ENCODE measurements at places on chromosomes 12 and 14. TPM values are rescaled to one million over a fixed set of nuclear protein-coding genes. Genes with fewer than 3 reads are reported as not detected.

The BEST3 gene
- total RNA-seq = 1.1 TPM

The KRT5 gene
- 0.25 TPM for total RNA-seq

The VRTN gene
- total RNA-seq = not detected

The NOS1 gene
- 0.52 TPM for total RNA-seq

The TAC3 gene
- 0.24 TPM for total RNA-seq

The CD4 gene
- not detected for total RNA-seq

The B3GNT4 gene
- total RNA-seq = 0.63 TPM

The CLEC9A gene
- total RNA-seq = not detected

The TAS2R7 gene
- not detected for total RNA-seq

The FGF6 gene
- total RNA-seq = not detected

The GZMB gene
- not detected for total RNA-seq

The WASHC4 gene
- 19.0 TPM for total RNA-seq

The ARHGAP9 gene
- total RNA-seq = 0.29 TPM

The DENND5B gene
- total RNA-seq = 15.0 TPM

The CACNA1C gene
- 0.03 TPM for total RNA-seq

The SMAGP gene
- 23.2 TPM for total RNA-seq

The PDE6H gene
- total RNA-seq = not detected

The SLC6A13 gene
- total RNA-seq = not detected

The CLEC4C gene
- total RNA-seq = not detected

The POTEM gene
- total RNA-seq = not detected

The C14orf180 gene
- not detected for total RNA-seq

The DDN gene
- total RNA-seq = 0.66 TPM

The KRT8 gene
- 3,286 TPM for total RNA-seq

The B4GALNT3 gene
- 0.47 TPM for total RNA-seq

The TTC9 gene
- total RNA-seq = 1.8 TPM

The BAZ2A gene
- 31.6 TPM for total RNA-seq

The TMEM179 gene
- 0.38 TPM for total RNA-seq

The SLC7A7 gene
- 11.5 TPM for total RNA-seq

The IFNG-AS1 gene
- not detected for total RNA-seq

The GALNT9 gene
- total RNA-seq = 7.1 TPM

The KCNK10 gene
- total RNA-seq = not detected

The OR10G2 gene
- total RNA-seq = not detected

The C12orf50 gene
- not detected for total RNA-seq

The NEDD1 gene
- total RNA-seq = 21.4 TPM

Measured in A549 treated with CpdA at 1 μM for 4 hours (cell line).